Activated naive CD8-positive, alpha-beta T cell treated with anti-CD3 and anti-CD28 coated beads, Interleukin-2, amount 50 U/mL, for 24 hours (primary cell): ENCODE measurements at places on chromosomes 12 and 14.

- peak; percentile 53 for DNase-seq
Measured at GRCh38 chr14:105021656-105022275, 883 bp upstream of the CDCA4 start.

DNA sequence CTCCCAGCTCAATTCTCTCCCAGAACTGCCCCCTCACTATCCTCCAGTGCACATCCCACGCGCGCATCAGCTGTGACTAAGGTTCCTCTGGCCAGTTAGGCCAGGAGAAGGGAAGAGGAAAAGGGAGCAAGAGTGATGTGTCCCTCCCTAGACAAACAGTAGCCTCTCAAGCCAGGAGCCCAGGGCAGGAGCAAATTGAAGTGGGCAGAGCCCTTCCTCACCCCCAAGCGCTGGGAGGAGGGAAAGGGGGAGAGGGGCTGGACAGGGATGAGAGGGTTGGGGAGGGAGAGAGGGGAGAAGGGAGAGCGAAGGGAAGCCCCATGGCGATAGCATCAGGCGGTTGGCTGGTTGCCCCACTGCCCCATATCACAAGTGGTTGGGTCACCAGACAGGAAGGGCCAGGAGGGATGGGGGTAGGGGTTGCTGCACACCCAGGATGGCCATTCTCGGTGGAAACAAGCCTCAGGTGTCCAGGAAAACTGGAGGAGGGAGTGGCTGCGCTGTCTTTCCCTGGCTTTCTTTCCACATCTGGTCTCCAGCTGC, 1.1 kb downstream of the CD63 start:
- no peak for DNase-seq

GRCh38 chr12:23628806-23629205, 320.7 kb downstream of the SOX5 start:
- no peak for DNase-seq

GRCh38 chr12:94730847-94731246, 80.5 kb upstream of the TMCC3 start:
- DNase-seq, result no peak
